ENCODE measurements at places on chromosomes 6 and 20.

DNA sequence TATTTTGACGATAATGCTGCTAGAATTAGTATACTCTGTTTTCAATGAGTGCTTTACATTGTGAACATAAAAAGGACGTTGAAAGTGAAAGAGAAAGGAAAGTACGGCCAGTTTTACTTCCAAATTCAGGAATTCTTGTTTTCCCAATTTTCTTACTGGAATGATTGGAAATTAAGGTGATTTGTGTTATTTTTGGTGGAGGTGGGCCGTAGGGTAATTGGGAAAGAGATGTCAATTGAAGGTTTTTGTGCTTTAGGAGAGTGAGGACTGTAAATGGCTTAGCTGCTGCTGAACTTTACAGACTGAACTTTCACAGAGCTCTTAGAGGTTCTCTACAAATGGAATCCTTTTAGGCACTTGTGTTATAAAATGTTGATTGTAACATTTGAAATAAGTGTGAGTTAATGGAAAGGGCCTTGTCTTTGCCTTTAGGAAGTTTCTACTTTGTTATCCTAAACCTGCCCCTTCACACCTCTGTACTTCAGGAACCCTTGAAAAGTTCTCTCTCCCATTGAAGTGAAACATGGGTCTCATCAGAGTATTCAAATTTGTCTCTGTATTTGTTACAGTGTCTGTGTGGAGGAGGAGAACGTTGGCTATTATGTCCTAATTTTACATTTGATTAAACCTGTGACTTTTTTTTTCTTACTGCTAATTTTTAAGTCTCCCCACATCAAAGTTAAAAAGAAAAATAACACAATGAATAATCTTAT, 256.4 kb downstream of the ARID1B start:
- DNase-seq, result no peak

- DNase-seq, result no peak
Observed at GRCh38 chr6:142696123-142697000, 248.6 kb downstream of the HIVEP2 start.

DNA sequence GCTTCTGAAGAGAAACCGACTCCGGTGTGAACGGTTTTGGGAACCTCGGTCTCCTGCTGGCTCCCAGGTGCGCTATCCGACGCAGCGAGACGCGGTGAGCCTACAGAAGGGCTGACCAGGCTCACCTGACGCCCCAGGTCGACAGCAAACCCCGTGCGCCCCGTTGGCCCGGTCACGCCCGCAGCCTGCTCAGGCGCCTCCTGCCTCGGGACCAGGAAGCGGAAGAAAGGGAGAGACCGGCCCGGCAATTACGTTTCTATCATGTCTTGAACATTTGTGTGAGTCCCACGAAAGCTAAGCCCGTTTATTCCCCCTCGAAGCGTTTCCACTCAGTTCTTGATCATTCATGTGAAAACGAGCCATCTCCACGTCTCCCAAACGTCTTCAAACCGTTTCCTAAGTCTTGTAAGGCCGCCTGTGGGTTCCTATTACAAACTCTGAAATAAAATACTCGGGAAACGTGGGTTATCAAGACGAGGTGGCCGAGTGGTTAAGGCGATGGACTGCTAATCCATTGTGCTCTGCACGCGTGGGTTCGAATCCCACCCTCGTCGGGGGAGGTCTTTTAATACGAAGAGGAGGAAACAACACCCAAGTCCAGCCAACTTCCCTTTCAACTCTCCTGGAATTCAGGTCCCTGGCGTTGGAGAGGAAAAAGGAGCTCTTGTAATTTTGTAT, 150.5 kb upstream of the PRSS16 start:
- DNase-seq, result peak; percentile 86

GRCh38 chr6:87103977-87104601, 9.2 kb upstream of the CGA start:
- DNase-seq, result peak; percentile 6

DNA sequence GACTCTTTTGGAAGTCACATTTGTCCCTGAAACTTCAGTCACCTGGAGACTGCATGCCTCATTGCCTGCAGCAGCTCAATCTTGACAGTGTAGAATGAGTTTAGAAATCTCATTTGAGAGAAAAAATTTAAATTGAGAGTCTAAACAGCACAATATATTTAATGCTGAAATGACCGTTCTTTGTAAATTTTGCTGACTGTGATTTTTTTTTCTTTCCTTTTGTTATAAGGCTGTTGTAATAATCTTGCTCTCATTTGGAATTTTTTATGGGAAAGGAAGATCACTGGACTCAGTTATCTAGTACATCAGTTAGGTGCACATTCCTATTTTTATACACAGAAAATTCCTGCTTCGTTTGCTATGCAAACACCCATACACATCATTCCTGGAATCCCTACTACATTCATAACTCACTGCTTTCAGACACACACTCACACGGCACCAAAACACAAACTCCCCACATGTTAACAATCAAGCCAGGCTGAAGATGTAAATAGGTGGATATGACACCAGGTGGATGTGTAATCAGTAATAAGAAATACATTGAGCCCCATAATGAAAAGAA, 43.8 kb downstream of the PTCHD4 start:
- no peak for DNase-seq

DNA sequence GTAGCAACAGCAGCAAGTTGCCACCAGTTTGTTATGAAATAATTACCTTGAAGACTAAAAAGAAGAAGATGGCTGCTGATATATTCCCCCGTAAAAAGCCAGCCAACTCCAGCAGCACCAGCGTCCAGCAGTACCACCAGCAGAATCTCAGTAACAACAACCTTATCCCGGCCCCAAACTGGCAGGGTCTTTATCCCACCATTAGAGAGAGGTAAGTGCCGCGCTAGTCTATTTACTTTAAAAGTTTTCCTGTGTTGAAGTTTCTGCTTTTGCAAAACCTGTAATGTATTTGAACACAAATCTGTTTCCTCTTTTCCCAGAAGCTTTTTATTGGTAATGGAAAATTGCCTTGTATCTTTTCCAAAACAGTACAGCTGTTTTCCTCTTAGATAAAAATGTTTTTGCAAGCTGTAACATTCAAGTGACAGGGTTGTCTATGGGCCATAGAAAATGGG, 725 bp downstream of the BTBD3 start:
- no peak for DNase-seq

DNA sequence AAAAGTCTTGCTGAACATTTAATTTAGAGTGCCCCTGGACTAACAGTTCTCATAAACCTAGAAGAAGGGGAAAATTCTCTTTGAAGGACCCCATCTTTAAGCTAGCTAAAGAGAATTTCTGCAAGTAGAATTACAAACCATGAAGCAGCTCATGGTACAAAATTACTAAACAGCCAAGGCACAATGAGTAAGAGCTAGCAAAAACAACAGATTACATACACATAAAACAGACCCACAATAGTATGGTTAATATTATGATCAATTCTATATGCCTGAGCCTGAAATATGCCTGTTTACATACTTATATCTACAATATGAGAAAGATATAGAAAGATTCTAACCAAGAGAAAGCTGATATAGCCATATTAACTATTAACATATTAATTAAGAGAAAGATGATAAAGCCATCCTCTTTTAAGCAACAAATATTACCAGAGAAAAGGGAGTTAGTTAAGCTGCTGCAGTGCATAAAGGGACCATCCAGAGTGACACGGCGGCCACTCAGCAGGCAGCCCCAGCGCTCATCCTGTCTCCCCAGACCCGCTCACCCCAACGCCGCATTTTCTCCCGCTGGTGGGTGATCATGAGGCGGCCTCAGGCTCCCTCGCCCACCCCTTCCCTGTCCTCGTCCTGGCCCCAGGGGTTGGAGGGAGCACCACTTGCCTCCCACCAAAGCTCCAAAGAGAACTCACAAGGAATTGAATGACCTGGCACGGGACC, 98.4 kb upstream of the CARMIL1 start:
- peak; percentile 24 for DNase-seq

GRCh38 chr20:22402550-22402949, 181.8 kb downstream of the FOXA2 start:
- DNase-seq, result no peak

GRCh38 chr6:33702345-33702977, 9.0 kb downstream of the UQCC2 start:
- peak; percentile 49 for DNase-seq

DNA sequence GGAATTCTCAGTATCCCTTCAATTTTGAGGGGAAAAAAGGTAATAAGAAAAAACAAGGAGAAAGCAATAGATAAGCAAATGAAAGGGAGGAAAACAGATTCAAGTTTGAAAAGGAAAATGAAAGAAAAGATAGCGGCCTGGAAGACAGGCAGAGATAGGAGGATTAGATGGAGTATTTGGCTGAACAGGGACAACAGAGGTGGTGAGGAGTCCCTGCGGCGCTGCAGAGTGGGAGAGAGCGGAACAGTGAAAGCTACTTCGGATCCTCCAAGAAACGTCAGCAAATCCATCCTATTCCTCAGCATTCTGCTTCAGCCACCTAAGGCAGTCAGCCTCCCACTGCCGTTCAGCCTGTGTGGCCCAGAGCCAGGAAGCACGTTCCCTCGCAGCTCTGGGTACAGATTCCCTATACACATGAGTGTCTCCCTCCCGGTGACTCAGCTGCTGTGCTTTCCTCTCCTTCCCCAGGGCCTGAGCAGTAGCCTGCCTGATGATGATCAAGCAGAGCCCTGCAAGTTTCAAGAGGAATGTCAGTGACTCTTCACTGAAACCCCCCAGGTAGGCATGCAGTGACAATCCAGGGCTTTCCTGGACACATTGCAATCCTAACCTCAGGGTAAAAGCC, 43.4 kb upstream of the CDYL start:
- no peak for DNase-seq

DNA sequence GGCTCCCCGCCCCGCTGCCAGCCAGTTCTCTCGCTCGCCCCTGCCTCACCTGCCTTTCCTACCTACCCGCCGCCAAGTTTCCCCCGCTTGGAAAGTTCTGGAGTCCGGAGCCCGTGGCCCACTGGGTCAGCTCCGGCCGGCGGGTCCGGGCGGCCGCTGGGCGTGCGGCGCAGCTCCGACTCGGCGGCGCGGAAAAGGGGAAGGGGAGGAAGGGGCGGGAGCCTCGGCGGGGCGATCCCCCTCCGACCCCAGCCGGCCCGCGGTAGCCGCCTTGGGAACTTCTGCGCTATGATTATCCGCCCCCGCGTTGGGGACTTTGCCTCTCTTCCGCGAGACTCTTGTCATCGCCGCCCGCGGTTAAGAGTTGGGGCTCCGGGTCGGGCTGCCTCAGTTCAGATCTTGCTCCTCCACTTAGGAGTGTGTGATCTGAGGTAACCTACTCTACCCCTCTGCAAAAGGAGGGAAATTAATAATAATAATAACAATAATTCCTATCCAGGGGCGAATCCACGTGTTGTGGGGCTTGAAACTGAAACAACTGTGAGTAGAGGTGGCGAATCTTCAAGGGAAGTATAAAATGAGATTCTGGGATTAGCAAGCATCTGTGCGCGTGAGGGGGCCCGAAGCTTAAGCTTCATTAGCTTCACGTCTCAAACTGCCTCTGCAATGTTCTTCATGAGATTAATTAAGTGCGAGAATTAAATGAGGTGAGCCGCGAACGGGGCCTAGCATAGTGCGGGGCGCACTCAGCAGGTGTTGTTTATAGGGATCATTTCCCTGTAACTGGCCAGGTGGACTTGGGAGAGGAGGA, 30.8 kb downstream of the SF3B5 start:
- DNase-seq, result peak; percentile 68

- DNase-seq, result no peak
Observed at GRCh38 chr20:2655331-2656116, 3.1 kb downstream of the NOP56 start.

Data from activated CD4-positive, alpha-beta T cell treated with anti-CD3 and anti-CD28 coated beads, Interleukin-2, Interleukin-6, amounts not matched to agents 100 ng/mL and 50 ng/mL, durations not matched to agents 16 hours and 8 hours (primary cell).